Esophagus (tissue), 2 donors: ENCODE measurements at places on chromosomes 1 and 21. TPM values are rescaled to one million over a fixed set of nuclear protein-coding genes. Genes with fewer than 3 reads are reported as not detected.

The ST6GALNAC3 gene
- polyA plus RNA-seq = 0.29 TPM

The FMN2 gene
- polyA plus RNA-seq = 0.11 TPM

The FAM110D gene
- polyA plus RNA-seq = 0.94 TPM

The CFAP45 gene
- 0.61 TPM for polyA plus RNA-seq

The CLCNKB gene
- polyA plus RNA-seq = 0.06 TPM
